ENCODE measurements at places on chromosomes 6 and 20. TPM values are rescaled to one million over a fixed set of nuclear protein-coding genes. Genes with fewer than 3 reads are reported as not detected.
A peak's percentile ranks its signal among the peaks of the same experiment; 100 is the strongest.

DNA sequence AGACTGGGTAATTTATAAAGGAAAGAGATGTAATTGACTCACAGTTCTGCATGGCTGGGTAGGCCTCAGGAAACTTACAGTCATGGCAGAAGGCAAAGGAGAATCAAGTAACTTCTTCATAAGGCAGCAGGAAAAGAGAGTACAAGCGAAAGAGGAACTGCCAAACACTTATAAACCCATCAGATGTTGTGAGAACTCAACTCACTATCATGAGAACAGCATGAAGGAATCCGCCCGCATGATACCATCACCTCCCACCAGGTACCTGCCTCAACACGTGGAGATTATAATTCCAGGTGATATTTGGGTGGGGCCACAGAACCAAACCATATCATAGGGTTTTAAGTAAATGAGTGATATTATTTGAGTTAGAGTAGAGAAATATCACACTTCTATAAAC, 189.3 kb downstream of the TSHZ2 start:
- peaks cover 9% of the 10 kb centered on the region for H3K4me1 ChIP-seq
- H3K27ac ChIP-seq, result no peak overlapping the region
- H3K36me3 ChIP-seq, result no peaks in the 10 kb centered on the region

GRCh38 chr6:158409451-158409850, 97.2 kb downstream of the TULP4 start:
- no peaks in the 10 kb centered on the region for H3K27me3 ChIP-seq
- no peak overlapping the region for H3K27ac ChIP-seq
- H3K4me1 ChIP-seq, result peaks cover 26% of the 10 kb centered on the region
- no peak overlapping the region for H3K4me3 ChIP-seq
- peak; percentile 66 for DNase-seq

GRCh38 chr6:93104195-93104817, 315.1 kb downstream of the EPHA7 start:
- peak overlapping the region; percentile 68 for H3K27ac ChIP-seq
- no peaks in the 10 kb centered on the region for H3K27me3 ChIP-seq
- H3K4me1 ChIP-seq, result peaks cover 21% of the 10 kb centered on the region
- H3K4me3 ChIP-seq, result no peak overlapping the region
- no peak for DNase-seq

GRCh38 chr20:11652128-11652527, 265.6 kb upstream of the BTBD3 start:
- H3K27me3 ChIP-seq, result no peaks in the 10 kb centered on the region
- H3K4me3 ChIP-seq, result no peak overlapping the region
- no peak for DNase-seq
- no peak overlapping the region for H3K27ac ChIP-seq
- no peaks in the 10 kb centered on the region for H3K36me3 ChIP-seq

GRCh38 chr6:20565342-20565741, 31.1 kb downstream of the CDKAL1 start:
- H3K4me1 ChIP-seq, result no peaks in the 10 kb centered on the region
- H3K36me3 ChIP-seq, result no peaks in the 10 kb centered on the region
- no peak overlapping the region for H3K4me3 ChIP-seq
- no peaks in the 10 kb centered on the region for H3K27me3 ChIP-seq

NHSL1 gene
- 15.6 TPM for total RNA-seq

SLC13A3 gene
- total RNA-seq, result 0.63 TPM

All from esophagus muscularis mucosa (tissue), 4 donors.